B cell (primary cell): ENCODE measurements at places on chromosomes 3 and 15. TPM values are rescaled to one million over a fixed set of nuclear protein-coding genes. Genes with fewer than 3 reads are reported as not detected.

DNA sequence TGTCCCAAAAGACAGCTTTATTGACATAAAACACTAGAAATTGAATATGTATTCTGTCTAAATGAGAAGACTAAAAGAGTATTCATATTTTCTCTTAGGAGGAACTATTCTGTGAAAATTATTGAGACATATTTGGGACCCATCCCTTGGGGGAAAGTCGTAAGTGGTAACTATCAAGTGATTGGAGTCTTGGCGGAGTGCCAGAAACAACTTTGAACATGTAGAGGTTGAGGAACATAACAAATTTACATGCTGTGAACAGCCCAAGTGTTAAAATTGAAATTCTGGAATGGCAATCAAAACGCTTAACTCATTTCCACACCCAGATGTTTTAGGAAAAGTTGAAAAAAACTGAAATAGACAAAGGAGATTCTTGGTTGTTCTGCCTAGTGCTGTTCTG is 1034.6 kb downstream of the NSUN3 start:
- no peak for DNase-seq

DNA sequence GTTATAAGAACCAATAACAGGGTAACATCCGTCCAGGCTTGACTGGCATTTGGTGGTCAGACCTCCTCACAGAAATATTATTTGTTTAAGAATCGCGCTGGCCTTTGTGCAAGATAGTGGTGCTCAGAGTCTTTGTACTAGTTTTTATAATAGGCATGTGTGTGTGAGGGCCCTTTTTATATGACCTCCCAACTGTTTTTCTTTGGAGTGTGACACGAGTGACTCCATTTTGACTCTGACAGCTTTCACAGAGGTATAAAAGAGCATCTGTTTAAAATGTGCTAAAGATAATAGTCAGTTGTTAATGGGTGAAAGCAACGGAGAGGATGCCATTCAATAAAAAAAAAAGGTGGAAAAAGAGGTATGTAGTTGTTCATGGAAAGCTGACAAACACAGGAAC is 110.4 kb downstream of the IL1RAP start:
- no peak for DNase-seq

The SLC12A1 gene
- not detected in 2 replicates for total RNA-seq

GRCh38 chr3:31508452-31509146 is 24.1 kb upstream of the STT3B start:
- no peak for DNase-seq

GRCh38 chr3:49263159-49263889 is 13.7 kb downstream of the C3orf62 start:
- no peak for DNase-seq

DNA sequence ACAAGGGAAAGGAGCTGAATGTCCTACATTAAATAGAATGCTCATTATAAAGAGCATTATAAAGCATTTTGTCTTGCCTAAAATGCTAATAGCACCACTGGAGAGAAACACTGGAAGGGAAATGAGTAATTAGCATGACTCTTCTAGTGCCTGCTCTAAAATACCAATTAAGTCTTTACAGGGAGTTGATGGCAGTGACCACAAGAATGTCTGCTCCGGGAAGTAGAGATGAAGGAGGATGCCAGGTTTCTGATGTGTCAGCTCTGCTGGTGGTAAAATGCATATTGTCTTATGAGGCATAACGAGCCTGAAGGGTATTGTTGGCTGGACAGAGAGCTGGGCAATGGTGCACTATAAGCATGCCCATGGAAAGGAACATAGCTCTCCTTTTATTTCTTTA is 49.5 kb downstream of the MYLK start:
- no peak for DNase-seq

DNA sequence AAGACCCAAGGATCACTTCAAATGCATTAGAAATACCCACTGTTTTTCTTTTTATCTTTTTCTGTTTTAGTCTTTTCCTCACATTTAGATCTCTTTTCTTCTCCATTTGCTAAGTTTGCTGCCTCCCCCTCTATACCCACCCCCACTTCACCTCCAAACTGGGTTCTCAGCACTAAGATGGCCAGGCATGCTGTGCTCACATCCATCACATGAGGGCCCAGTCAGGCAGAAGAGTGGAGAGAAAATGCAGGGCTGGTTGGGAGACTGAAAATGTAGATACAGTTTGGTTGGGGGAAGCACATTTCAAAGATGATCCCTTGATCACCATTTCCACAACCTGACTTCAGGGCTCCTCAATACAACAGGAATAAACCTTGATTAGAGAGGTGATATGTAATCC is 8.7 kb downstream of the GAP43 start:
- no peak for DNase-seq

DNA sequence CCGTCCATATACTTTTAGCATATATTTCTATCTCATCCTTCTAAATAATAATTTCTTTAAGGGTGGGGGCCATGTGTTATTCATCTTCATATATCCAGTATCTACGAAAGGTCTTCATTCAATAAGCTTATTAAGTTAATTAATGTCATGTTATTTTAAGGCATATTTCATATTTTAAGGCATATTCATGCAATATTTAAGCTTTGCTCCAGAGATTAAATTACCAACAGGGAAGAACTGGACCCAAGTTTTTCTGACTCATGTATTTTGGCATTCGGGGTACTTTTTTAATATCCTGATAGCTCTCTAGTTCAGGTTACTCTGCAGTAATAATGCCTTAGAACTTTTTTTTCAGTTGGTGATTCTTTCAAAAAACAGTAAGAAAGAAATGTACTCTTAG is 27.4 kb downstream of the PHC3 start:
- no peak for DNase-seq

DNA sequence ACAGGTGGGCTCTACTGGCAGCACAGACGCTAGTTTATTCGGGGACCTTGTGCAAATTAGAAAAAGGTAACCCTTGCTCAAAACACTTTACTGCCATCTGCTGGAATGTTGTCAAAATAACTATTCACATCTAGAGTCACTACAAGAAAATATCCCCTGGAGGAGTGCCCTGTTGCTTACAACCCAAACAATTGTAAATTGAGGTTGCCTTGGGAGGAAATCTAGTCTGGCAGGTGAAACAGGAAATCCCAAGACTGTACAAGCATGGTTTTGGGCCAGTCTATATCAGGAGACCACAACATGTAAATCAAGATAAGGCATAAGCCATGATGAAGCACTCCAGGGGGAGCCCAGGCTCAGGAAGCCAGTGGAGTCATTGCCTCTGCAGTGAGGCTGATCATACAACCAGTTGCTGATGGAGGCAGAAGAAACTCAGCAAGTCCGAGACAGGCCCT is 136.8 kb upstream of the ACP3 start:
- DNase-seq: peak; percentile 34

- DNase-seq: no peak
Observed at GRCh38 chr3:58261954-58262666, 24.5 kb downstream of the ABHD6 start.

GRCh38 chr3:43852066-43852465 is 161.3 kb downstream of the ABHD5 start:
- DNase-seq: no peak

- DNase-seq: peak; percentile 34
Observed at GRCh38 chr3:178385280-178385952, 150.8 kb upstream of the KCNMB2 start.

The TICRR gene
- 0.05 TPM in 1 of 2 replicates, not detected in the other for total RNA-seq

The ADCY5 gene
- not detected in 2 replicates for total RNA-seq

DNA sequence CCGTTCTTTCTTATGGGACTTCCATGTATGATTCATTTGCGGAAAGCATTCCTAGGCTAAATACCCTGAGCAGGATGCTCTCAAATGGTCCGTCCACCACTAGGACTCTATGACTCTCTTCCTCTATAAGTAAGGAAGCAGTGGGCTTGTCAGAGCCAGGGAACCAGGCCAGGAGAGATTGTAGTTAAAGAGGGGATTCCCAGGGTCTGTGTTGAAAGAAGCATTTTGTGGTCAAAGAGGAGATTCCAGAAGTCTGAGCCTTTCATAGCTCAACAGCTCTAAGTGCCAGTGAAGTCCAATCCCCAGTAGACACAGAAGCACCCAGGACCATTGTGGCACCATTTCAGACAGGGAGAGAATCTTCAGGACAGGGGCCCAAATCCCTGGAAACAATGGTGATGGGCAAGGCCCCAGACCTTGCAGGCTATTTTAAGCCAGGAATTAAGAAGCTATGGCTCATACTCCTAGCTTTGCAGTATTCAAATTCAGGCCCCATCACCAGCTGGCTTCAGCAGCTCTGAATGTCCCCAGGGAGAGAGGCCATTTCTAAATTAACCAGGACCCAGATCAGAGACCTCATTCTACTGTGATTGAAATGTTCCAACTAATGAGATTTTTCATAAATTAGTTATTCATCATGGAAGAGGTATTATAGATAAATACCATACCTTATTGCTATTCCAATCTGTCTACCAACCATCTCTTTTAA is 81.7 kb downstream of the CD47 start:
- DNase-seq: no peak

The MUSTN1 gene
- total RNA-seq: 0.79 and 5.1 TPM in 2 replicates

GRCh38 chr3:162769564-162769963 is 1273.0 kb downstream of the OTOL1 start:
- DNase-seq: no peak

- no peak for DNase-seq
Observed at GRCh38 chr3:134017490-134017889, 12.2 kb downstream of the SLCO2A1 start.

The PAK6 gene
- 0.80 and 1.2 TPM in 2 replicates for total RNA-seq

DNA sequence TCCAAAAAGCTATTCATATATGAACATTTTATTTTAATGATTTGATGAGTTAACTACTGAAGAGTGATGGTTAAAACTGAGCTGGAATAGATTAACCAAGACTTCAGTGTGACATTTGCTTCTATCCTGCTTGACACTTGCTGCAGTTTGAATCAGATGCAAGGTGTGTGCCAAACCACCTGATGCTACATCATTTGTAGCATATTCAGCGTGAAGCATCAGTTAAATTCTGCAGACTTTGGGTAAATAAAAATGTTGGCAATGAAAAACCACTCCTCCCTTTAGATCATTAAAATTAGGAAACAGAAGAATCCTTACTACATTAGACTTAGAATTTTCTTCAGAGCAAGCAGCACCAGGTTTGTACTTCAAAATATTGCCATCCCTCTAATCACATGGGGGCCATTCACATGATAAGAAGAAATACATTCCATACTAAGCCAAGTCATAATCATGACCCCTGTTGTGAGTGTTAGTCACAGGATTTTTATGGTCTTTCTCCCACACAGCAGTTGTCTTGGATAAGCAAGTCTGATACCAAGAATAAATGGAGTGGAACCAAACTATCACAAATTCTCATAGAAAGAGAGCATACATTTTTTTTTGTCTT is 160.7 kb upstream of the TNIK start:
- DNase-seq: no peak

DNA sequence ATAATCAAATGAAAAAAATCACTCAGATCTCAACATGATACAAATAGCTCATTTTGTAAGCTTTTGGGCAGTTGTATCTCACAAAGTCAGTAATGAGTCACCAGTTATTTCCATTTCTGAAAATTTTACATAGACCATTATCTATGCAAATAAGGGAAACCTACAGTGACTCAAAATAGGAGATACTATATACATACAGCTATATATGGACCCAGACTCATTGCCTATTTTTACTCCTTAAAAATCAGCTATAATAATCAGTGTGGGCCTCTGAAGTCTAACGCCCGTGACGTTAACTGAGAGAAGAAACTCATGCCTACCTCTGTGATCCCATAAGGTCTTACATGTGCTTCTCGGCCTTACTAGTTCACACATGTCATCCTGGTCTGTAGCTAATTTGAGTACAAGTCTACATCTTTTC is 31.6 kb downstream of the LRIG1 start:
- DNase-seq: no peak

The EOMES gene
- 0.10 and 0.19 TPM in 2 replicates for total RNA-seq

The ROBO2 gene
- not detected in 2 replicates for total RNA-seq

The TMC3 gene
- not detected in 2 replicates for total RNA-seq

GRCh38 chr3:8768364-8769087 is 887 bp downstream of the OXTR start:
- DNase-seq: peak; percentile 12

- DNase-seq: no peak
Observed at GRCh38 chr3:2154621-2155020, 56.0 kb downstream of the CNTN4 start.

DNA sequence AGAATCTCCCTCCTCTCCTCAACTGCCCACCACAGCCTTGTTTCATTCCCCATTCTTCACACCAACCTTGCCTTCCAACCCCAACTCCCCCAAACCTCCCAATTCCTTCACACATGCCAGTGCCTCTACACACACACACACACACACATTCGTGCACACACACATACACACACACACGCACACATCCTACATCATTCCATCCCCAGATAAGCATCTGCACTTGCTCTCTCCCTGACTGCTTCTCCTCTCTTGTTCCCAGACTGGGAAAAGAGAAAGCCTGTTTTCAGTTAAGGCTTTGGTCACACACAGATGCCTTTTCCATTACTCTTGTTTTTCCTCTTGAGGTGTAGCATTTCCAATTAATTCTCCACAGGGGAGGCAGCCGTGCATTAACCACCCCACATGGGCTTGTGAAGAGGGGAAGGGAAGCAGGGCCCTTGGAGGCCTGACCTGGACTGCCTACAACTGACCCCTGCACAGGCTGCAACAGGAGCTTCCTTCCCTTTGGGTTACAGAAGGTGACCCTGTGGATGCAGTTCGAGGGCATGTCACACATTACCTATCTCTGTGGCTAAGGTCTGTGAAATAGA is 32.0 kb upstream of the BOC start:
- no peak for DNase-seq

The KCNAB1 gene
- total RNA-seq: not detected in 2 replicates

The RLBP1 gene
- not detected in 2 replicates for total RNA-seq

GRCh38 chr3:47266709-47267489 is 15.7 kb downstream of the KIF9 start:
- peak; percentile 39 for DNase-seq

The MKRN3 gene
- 0.66 and 0.76 TPM in 2 replicates for total RNA-seq

DNA sequence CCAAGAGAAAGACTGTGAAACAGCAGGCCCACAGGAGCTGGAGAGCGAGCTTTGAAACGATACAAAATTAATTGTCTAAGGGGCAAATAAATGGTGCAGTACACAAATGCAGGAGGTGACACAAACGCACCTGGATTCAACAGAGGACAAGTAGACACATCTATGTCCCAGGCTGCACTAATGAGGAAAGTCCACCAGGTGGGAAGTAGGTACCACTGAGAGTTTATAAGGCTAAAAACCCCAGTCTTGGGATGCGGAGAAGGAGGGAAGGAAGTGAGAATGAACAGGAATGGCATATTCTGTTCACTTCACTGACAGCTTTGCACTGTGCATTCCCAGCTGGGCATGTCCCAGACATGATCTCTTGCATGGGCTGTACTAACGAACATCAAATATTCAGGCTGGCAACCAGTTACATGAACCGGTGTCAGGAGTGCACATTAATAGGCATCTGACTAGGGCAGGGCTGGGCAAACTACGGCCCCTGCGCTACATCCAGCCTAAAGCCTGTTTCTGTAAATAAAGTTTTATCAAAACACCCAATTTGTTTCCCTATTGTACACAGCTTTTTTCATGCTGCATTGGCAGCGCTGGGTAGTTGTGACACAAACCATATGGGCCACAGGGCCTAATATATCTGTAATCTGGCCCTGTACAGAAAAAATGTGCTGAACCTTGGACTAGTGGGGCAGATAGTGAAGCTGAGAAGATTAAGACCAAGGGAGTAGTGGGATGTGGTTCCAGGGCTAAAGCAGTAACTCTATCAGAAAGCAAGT is 107.0 kb downstream of the IGF2BP2 start:
- DNase-seq: no peak

GRCh38 chr15:24318981-24319380 is 356.6 kb upstream of the NPAP1 start:
- no peak for DNase-seq

The TM4SF18 gene
- total RNA-seq: not detected in 2 replicates
